ENCODE measurements at places on chromosomes 11 and 22.

DNA sequence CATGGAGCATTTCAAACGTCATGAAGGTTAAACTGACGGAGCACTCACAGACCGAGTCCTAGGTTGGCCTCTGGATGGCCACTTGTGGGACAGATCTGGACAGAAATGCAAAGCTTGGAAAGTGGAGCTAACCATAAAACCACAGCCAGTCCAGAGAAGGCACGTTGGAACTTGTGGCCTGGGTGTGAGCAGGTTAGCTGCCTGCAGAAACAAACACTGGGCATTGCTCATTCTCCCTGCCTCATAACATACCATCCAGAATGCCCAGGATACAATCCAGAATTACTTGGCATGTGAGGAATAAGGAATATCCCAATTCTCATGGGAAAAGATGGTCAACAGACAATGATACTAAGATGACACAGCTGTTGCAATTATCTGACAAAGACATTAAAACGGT, 1005.0 kb downstream of the TBC1D22A start:
- no peak for DNase-seq

GRCh38 chr22:33427461-33427860, 369.3 kb upstream of the SYN3 start:
- DNase-seq = no peak

DNA sequence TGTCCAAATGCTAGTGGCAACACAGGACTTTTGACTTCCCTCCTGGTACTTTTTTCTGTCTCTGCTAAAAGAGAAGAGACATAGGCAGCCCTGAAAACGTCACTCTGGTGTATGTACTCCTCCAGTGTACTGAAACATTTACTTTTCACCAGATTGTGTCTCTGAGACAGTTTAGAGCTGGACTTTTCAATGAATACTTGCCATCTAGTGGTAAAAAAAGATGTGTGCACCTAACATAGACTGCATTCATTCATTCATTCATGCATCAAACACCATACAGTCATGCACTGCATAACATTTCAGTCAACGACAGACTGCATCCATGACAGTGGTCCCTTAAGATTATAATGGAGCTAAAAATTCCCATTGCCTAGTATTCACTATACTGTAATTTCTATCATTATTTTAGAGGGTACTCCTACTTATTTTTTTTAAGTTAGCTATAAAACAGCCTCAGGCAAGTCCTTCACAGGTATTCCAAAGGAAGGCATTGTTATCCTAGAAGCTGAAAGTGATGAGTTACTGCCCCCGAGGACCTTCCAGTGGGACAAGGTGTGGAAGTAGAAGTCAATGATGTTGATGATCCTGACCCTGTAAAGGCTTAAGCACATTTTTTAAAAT, 186.2 kb downstream of the SPON1 start:
- no peak for DNase-seq

DNA sequence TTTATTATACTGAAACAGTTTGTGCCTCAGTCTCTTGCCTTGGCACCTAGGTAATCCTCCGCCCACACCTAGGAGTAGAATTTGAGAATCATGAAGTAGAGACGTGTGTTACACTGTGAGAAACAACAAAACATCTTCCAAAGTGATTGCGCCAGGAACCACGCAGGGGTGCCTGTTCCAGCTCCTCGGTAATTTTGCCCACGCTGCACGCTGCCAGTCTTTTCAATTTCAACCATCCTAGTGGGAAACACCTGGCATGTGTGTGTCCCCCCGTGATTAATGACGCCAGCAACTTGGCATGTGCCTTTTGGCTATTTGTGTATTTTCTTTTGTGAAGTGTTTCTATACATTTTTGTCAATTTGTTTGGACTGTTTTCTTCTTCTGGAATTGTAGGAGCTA, 919.1 kb downstream of the BRD1 start:
- no peak for DNase-seq

DNA sequence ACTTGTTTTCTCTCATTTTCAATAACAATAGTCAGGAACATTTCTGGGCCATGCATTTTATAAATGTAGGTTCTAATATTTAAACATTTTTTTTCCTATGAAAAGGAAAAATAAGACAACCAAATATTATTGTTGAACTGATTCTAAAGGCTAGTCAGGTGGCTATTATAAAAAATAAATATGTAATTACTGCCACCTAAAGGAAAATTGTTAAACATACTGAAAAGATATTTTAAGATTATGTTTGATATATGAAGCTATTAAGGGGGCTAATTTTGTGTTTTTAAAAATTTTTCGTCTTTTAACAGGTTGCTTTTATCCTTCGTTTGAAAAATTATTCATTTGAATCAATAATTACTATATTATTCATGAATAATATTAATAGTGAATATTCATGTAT, 62.2 kb upstream of the FDX1 start:
- no peak for DNase-seq

DNA sequence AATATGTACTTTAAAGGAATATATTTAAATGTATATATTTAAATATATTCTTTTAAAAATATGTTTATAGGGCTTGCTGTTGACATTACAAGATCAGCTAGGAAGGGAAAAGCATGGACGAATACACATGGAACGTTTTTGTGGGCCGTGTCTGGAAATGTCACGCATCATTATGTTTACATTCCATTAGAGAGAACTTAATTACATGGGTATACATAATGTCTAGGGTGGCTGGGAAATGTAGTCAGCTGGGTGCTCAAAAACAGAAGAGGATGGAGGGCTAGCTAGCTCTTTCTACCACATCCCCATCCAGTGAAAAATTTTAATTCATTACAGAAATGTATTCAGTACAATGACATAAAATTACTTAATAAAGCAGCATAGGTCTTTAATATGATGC, 371.2 kb downstream of the DYNC2H1 start:
- DNase-seq = no peak

Data from stimulated activated CD8-positive, alpha-beta memory T cell treated with anti-CD3 and anti-CD28 coated beads, Interleukin-2, amount 100 ng/mL, for 48 hours (primary cell).